ENCODE measurements at places on chromosomes 5 and 9.

GRCh38 chr9:117782931-117783788, 79.0 kb downstream of the TLR4 start:
- DNase-seq: peak; percentile 56

- DNase-seq: no peak
Measured at GRCh38 chr9:4098031-4098430, 201.8 kb downstream of the GLIS3 start.

- no peak for DNase-seq
Measured at GRCh38 chr5:136764601-136765000, 399.3 kb upstream of the TRPC7 start.

GRCh38 chr9:100595391-100596199, 17.7 kb downstream of the CAVIN4 start:
- peak; percentile 32 for DNase-seq

DNA sequence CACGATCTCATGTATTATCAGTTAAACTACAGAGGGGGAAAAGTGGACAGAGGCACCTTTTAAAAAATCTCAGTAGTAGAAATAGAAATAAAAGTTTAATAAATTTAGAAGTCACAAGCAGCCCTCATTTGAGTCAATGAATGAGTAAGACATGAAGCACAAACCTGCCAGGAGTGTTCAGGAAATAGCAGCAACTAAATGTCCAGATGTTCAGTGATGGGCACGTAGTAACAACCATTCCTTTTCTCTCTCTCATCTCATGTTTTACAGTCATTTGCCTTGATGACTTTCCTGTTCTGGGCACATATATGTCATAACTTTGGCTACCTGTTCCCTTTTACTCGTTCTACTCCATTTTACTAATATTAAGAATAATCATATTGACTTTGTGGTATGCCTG, 17.7 kb downstream of the ISOC1 start:
- DNase-seq: no peak

- no peak for DNase-seq
Measured at GRCh38 chr9:74463825-74464224, 33.3 kb upstream of the RORB start.

DNA sequence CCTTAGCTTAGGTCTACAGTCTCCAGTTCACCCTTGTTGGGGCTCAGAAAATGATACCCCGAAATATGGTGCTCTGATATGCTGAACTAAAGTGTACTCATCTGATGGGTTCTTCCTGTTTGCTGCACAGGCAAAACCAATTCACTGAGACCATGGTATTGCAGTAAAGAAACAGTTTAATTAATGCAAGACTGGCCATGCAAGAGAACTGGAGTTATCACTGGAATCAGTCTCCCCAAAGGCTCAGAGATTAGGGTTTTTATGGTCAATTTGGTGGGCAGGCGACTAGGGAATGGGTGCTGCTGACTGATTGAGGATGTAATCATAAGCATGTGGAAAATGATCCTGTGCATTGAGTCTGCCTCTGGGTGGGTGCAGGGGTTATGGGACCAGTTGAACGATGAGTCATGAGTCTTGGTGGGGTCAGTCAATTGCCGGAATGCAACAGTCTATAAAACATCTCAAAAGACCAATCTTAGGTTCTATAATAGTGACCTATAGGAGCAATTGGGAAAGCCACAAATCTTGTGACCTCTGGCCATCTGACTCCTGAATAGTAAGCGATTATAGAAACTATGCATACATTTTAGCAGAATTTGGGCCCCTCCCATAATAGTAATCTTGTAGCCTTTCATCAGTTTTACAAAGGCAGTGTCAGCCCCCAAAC, 113.0 kb upstream of the ANKRD55 start:
- DNase-seq: no peak

- no peak for DNase-seq
Measured at GRCh38 chr5:146475906-146476305, 28.8 kb downstream of the TCERG1 start.

DNA sequence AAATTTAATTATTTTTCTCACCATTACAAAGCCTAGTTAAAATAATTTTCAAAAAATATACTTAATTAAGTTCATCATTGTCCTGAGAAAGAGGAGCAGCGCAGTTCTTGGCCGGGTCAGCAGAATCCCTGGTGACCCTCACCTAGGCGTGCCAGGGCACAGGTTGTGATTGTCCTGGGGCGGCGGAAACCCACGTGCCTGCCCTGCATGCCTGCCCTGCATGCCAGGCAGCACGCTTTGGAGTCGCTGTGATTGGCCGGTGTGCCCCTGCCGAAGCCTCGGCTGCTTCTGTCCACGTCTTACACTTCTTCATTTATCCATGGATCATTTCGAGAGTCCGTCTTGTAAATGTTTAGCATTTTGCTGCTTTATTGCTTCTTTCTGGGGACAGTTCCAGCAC, 25.6 kb downstream of the SLC12A2 start:
- no peak for DNase-seq

DNA sequence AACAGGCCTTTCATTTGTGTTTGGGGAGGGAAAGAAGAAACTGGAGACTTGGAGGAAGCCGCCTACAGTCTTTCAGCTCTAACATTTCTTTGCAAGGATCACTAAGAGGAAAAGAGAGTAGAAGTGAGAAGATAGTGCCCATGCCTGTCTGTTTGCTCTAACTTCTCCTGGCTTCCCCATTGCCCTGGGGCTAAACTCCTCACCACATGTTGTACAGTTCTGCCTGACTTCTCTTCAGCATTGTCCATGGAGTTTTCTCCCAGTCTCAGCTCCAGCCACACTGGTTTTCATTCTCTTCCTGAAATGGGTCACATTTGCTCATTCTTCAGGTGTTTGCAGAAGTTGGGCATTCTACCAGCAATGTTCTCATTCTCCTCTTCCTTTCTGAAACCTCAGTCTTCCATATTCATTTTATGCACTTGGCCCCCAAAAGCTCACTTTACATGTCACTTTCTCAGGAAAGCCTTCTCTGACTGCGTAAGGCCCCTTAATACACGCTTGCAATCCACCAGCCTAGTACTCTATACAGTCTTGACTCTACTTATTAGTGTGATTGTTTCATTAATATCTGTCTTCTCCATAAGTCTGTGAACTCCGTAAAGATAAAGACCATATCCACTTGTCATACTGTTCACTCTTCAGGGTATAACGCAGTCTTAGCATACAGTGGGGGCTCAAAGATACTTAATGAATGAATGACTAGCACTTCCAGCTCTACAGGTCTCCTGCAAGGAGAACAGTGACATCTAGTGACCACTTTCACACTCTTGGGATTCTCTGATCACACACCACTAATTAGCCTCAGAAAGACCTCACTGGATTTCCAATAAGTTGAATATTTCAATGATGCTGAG, 40.2 kb upstream of the TRIM32 start:
- no peak for DNase-seq

- DNase-seq: no peak
Measured at GRCh38 chr5:92678640-92679039, 902.4 kb downstream of the NR2F1-AS1 start.

DNA sequence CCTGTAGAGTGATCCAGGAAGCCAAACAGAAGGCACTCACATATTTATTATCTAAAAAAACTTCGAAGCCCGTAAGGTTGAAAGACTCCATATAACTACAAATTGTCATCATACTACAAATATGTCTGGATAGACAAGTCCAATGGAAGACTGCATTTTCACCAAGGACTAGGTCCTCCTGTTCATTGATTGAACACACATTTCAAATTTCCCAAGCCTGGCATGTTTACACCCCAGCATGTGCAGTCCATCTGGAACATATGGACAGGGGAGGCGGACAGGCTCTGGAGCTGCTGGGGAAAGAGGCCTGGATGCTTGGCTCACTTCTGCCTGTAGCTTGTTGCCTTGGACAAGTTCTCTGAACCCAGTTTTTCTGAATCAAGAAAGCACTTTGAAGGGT, 378.7 kb downstream of the ENC1 start:
- DNase-seq: no peak

DNA sequence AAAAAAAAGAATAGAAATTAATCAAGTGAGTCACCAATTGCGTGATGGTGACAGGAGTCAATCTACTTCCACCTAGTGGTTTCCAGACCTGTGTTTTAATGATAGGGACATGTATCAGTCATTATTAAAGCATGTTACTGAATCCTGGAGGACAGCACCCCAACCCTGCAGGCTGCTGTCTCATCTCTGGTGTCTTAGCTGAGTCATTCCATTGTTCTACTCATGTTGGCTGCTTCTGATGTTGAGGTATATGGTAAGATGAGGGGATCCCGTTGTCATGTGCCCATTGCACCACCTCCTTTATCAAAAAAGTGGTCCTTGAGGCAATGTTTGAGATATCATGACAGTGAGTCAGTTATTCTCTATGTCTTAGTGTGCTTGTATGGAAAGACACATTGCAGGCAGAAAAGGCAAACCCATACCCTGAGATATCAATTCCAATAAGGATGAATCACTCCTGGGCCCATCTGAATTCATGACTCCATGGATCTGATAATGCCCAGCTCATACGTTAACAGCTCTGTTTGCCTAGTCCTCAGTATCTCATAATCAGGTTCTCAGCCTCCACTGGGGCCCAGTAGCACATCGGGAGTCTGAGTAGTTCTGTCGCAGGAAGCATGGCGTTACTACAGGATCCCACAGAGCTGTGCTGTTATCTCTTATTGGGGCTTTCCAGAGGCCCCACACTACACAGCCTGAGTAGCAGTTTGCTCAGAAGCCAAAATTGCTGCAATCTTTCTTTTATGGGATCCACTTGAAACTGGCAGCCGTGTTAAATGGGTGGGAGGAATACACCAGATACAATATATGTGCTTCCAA, 31.2 kb downstream of the HMGCS1 start:
- DNase-seq: no peak

GRCh38 chr5:66356011-66356565, 212.0 kb downstream of the SREK1 start:
- no peak for DNase-seq

GRCh38 chr5:78648359-78649210, at the start of gene LHFPL2:
Gene LHFPL2, minus strand, starts transcription at chr5:78648772. Its CDS starts 138,559 bp downstream, at chr5:78510213.
- DNase-seq: no peak

DNA sequence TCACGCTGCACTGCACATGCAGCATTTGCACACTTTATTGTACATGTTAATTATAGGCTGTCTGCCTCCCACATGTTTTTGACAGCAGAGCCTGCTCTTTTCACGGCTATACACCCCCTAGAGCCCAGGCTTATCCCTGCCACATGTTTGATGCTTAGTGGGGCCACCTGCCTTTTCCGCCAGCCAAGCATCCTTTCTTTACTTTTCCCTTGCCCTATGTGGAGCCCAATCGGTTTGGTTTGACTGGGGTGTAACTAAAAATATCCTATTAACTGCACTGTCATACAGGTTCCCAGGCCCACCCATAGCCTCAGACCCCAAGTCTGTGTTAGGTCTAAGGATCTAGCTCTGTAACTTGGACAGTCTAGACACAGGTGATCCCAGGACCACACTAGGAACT, 18.9 kb upstream of the S1PR3 start:
- no peak for DNase-seq

- DNase-seq: no peak
Measured at GRCh38 chr9:21806644-21807043, 4.2 kb downstream of the MTAP start.

GRCh38 chr9:113484258-113484730, 20.8 kb downstream of the RGS3 start:
- no peak for DNase-seq

- no peak for DNase-seq
Measured at GRCh38 chr9:79985264-79985663, 413.5 kb downstream of the TLE4 start.

DNA sequence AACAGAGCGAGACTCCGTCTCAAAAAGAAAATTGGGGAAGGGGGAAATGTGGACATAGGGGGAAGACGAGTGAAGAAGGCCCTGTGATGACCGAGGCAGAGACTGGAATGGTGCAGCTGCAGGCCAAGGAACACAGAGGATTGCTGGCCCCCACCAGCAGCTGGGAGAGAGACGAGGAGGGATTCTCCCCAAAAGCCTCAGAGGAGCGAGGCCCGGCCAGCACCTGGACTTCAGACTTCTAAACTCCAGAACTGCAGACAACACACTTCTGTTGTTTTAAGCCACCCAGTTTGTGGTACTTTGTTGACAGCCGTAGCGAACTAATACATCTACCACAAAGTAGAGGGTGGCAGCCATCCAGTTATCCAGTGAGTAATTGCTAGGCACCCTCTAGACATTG, 124.6 kb downstream of the ATPSCKMT start:
- no peak for DNase-seq

DNA sequence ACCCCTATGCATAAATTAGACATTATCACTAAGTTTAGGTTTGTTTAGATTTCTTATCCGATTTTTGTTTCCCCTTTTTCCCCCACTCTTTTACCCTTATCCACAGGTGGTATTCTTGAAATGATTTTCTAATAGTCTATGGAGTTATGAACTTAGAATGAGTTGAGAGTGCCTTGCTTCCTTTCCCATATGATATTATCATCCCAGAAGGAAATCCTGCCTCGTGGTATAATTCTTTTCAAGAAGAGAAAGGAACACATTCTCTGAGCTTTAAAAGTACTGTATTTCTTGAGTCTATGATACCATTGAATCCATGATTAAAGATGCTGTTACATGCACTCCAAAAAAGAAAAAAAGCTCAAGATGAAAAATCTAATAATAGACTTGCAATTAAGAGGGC, 76.9 kb upstream of the ADAMTSL1 start:
- no peak for DNase-seq

GRCh38 chr5:87020099-87020934, 247.4 kb upstream of the RASA1 start:
- DNase-seq: peak; percentile 42

GRCh38 chr9:129888293-129889121, 53.2 kb downstream of the USP20 start:
- DNase-seq: no peak

GRCh38 chr5:150241298-150242160, 48.0 kb downstream of the CAMK2A start:
- no peak for DNase-seq

GRCh38 chr5:81608976-81609375, 141.9 kb downstream of the SSBP2 start:
- DNase-seq: no peak

DNA sequence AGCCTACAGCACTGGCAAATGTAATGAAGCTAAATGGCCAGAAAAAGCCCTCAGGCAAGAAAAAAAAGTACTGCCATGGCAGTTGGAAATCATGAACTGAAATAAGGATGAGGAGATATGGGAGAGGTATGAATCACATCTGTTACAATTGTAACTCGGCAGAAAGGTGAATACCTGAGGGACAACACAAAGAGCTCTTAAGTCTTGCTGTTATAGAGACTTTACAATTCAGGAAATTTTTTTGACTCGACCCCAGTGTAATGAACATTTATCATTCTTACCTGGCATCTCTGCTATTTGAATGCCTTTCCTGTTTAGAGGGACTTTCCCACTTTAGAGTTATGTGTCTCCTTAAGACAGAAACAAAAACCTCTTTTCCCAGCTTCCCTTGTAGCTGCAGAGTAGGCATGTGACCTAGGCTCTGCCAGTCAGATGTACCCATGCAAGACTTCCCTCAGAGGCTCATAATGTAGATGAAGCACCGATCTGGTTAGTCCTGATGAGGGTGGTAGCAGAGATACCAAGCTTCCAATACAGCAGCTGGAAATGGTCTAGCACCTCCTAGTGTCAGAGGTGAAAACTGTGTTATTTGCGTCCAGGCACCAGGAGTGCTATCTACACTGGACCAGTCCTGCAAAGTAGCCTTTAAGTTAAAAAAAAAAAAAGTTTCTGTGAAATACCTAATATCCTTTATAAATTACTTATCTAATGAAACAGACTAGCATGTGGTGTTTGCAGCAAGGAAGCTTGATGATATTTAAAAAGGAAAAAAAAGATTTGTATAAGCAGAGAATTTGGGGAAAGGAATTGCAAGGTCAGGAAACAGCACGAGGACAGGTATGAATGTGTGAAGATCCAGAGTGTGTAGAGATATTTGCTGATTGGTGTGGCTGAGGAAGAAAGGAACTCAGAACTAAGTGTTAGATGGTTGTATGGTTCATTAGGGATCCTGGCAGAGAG, 146.9 kb upstream of the SLC1A3 start:
- DNase-seq: no peak
